ENCODE measurements at places on chromosomes 3 and 15. TPM values are rescaled to one million over a fixed set of nuclear protein-coding genes. Genes with fewer than 3 reads are reported as not detected.

KCNMB2 gene
- not detected for total RNA-seq

ZFAND6 gene
- 81.7 TPM for total RNA-seq

ANKRD34C gene
- total RNA-seq: not detected

THPO gene
- total RNA-seq: 0.12 TPM

ZNF619 gene
- total RNA-seq: 4.3 TPM

CLRN1 gene
- not detected for total RNA-seq

GOLGA8T gene
- total RNA-seq: not detected

FBXO40 gene
- total RNA-seq: not detected

VPS13C gene
- 53.7 TPM for total RNA-seq

DNAJA4 gene
- 3.2 TPM for total RNA-seq

AGBL1 gene
- total RNA-seq: not detected

P2RY12 gene
- total RNA-seq: 0.35 TPM

VGLL3 gene
- total RNA-seq: 2.9 TPM

COL6A5 gene
- 0.12 TPM for total RNA-seq

IGSF11 gene
- total RNA-seq: 0.12 TPM

CX3CR1 gene
- not detected for total RNA-seq

CTSH gene
- 11.1 TPM for total RNA-seq

CSTA gene
- total RNA-seq: 5.1 TPM

BLM gene
- total RNA-seq: 3.0 TPM

CYP8B1 gene
- not detected for total RNA-seq

GOLIM4 gene
- total RNA-seq: 77.1 TPM

PIGZ gene
- 2.0 TPM for total RNA-seq

MESP2 gene
- total RNA-seq: 1.6 TPM

SENP8 gene
- 1.5 TPM for total RNA-seq

LMAN1L gene
- total RNA-seq: not detected

RHO gene
- not detected for total RNA-seq

MASP1 gene
- total RNA-seq: 20.2 TPM

WDR49 gene
- total RNA-seq: 0.08 TPM

ARIH2 gene
- total RNA-seq: 60.4 TPM

C2CD4A gene
- total RNA-seq: not detected

SETD5 gene
- 37.2 TPM for total RNA-seq

STX19 gene
- total RNA-seq: not detected

NDUFAF3 gene
- total RNA-seq: 92.2 TPM

TNNC1 gene
- 2.5 TPM for total RNA-seq

FBXW12 gene
- total RNA-seq: not detected

ENTPD3 gene
- total RNA-seq: not detected

GABRR3 gene
- total RNA-seq: not detected

CPB1 gene
- not detected for total RNA-seq

NDN gene
- 35.7 TPM for total RNA-seq

COMMD2 gene
- 27.3 TPM for total RNA-seq

OR5K2 gene
- total RNA-seq: not detected
